ENCODE measurements at places on chromosomes 5 and 9. TPM values are rescaled to one million over a fixed set of nuclear protein-coding genes. Genes with fewer than 3 reads are reported as not detected.

Gene TMED9
- polyA plus RNA-seq, result 77.2 TPM

Gene DMRT2
- not detected for polyA plus RNA-seq

Gene NPM1
- polyA plus RNA-seq, result 3,980 TPM

Gene GDA
- polyA plus RNA-seq, result 4.0 TPM
